ENCODE measurements at places on chromosomes 3 and 15.

DNA sequence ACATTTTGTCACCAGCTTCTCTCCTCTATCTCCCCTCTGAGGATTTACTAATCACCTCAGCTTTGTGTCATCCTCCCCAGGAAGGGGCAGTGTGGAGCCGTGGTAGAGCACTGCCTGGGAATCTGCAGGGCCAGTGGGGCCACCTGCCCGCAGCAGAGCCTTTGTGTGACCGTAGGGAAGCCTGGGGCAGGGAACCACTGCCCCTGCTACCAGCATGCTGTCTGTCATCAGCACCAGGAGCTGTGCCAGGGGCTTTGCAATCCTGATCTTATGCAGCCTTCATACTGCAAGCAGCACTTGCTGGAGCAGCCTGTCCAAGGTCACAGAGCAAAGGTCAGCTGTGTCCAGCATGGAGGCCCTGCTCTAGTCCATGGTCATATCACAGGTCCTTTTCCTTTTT lies 170.2 kb upstream of the IL12A start:
- peak; percentile 66 for DNase-seq

DNA sequence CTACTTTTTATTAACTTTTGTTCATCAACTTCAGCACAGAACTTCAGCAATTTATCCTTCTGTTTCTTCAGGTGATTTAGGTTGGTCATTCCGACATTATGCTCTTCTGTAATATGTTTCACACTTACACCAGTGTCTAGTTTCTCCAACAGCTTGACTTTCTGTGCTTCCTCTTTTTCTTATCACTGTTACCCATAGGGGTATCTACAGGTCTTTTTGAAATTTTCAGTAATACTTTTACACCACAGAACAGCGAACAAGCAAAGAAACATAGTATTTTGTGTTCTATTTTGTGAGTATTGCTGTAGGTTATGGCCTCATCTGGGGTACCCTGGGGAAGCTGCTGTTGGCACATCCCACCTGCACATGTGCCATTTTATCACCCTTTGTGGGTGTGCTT lies 260.7 kb downstream of the NSUN3 start:
- no peak for DNase-seq

DNA sequence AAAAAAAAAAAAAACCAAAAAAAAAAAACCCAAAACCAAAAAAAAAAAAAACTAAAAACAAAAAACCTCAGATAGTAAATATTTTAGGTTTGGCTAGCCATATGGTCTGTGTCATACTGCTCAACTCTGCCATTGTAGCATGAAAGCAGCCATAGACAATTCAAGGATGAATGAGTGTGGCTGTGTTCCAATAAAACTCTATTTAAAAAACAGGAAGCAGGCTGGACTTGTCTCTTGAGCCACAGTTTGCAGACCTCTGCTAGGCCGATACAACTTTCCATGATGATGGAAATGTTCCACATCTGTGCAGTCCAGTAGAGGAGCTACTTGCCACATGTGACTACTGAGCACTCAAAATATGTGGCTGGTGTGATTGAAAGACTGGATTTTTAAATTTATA lies 11.1 kb downstream of the EFCAB12 start:
- no peak for DNase-seq

GRCh38 chr3:131610174-131610573 lies 107.4 kb upstream of the MRPL3 start:
- no peak for DNase-seq

DNA sequence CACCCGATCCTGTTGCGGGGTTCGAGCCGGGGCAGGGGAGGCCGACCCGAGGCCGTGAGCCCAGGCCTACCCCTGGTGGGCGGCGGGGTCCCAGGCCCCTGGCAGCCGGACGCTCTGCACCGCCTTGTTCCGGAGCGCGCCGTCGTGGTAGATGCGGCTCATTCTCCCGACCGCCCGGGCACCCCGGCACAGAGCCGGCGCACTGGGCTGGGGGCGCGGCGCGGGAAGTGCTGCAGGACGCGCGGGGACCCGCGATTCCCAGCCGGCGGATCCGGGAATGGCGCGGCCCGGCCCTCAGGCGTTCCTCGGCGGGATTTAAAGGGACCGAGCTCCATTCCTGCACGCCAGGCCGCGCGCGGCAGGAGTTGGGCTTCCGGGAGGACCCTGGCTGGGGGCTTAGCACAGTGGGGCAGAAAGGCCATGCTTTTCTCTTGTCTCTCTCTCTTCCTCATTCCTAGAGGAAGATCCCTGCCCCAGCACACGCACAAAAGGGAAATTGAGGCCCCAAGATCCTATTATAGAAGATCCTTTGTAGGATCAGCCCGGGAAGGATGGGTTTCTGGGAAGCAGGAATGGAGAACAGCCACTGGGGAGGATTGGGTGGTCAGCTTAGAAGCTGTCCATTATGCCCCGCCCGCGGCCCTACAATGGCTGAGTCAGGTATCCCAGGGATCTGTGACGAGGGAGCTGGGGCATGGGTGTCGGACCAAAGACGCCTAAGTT lies at the start of gene ARPIN:
ARPIN (minus strand) TSS at position 279 of the 723 bp plus-strand sequence; CDS start at position 162, 117 bp downstream.
- DNase-seq: peak; percentile 70

- no peak for DNase-seq
These were observed 30.8 kb downstream of the TMEM45A start for GRCh38 chr3:100523050-100523760.

GRCh38 chr3:102761766-102762165 lies 327.0 kb downstream of the ZPLD1 start:
- no peak for DNase-seq

DNA sequence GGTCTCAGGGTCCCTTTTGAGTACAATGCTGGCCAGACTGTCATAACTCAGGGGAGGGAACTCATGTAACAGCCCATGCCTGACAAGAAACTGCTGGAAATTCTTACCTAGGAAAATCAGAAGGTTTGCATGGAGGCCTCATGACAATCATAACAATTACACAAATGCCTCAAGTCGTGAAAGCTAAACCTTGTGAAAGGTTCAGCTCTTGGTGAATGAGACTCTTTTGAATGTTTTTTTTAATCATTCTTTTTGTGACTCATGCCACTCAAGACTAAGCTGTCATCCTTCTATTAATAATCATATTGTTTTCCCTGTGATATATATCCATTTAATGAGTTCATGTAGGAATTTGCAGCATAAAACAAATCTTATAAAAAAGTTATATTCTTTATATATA lies 61.4 kb upstream of the LEKR1 start:
- no peak for DNase-seq

- DNase-seq: no peak
These were observed 628.5 kb downstream of the GRM7 start for GRCh38 chr3:7489417-7489816.

- no peak for DNase-seq
These were observed 1245.3 kb downstream of the ROBO2 start for GRCh38 chr3:78285032-78285728.
